ENCODE measurements at places on chromosomes 4 and X.

GRCh38 chr4:182258441-182259000, 15.3 kb downstream of the TENM3 start:
- DNase-seq = no peak

DNA sequence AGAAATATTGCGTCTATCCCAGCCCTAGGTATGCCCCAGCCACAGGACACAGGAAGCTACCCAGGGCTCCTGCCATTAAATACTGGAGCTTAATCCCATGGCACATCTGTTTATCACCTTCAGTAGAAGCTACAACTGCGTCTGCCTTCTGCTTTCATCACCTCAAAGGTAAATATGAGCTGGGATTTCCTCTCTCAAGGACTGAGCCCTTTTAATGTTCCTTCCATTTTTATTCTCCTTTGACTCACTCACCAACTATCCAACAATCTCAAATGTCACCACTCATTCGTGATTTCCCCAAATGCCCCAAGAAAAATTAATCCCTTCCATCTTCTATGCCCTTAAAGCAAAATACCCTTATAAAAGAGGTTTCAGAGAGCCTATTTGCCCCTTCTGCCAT, 1.8 kb upstream of the MID1 start:
- DNase-seq = no peak

DNA sequence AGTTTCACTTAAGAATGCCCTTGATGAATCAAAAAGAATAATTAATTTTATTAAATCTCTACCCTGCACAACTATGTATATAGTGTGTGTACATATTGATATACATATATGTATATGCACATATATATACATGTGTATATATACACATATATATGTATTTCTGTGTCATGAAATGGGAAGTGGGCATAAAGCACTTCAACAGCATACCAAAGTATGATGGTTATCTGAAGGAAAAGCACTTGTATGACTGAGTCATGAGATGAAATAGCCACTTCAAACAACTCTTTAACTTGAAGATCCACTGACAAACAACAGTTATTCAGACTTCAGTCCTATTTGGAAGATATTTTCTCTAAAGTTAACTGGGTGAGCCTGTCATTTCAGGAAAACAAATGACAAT, 16.3 kb downstream of the RNF128 start:
- no peak for DNase-seq

- no peak for DNase-seq
Measured at GRCh38 chr4:182394181-182394580, 151.0 kb downstream of the TENM3 start.

GRCh38 chrX:69374569-69374968, 129.6 kb upstream of the NALF2 start:
- DNase-seq = no peak

- no peak for DNase-seq
Measured at GRCh38 chr4:169565606-169566005, 46.8 kb downstream of the NEK1 start.

GRCh38 chr4:185697488-185697887, 114.5 kb downstream of the SORBS2 start:
- no peak for DNase-seq

DNA sequence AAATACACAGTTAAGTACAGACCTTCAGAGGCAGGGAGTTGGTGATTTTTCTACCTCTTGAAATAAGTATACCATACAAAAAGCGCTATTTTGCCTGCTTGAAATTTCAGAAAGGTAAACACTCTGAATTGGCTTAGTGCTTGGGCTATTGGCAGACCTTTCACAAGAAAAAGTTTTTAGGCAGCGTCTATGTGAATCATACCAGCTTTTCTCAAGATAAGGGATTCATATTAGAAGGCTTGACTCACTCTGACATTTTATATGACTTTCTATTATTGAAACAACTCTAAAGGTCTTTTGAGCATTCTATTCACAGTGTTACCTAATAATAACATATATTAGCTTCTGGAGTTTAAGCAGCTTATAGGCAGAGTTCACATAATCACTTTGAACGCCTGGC, 286.4 kb upstream of the FAT1 start:
- no peak for DNase-seq

DNA sequence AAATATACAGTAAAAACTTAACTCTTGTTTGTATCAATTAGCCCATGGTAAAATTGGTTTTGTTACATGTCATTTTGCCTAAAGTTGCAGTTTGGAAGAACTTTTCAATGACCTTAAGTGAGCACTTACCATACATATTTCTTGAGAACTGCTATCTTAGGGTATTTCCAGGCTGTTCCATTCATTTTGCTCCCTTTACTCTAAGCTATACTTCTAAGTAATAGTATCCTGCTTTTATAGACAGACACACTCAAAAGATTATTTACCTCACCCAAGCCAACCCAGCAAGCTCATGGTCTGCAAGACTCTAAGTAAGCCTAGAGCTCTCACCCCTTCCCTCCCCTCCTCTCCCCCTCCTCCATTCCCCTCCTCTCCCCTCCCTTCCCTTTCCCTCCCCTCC, 294.0 kb downstream of the HS3ST1 start:
- no peak for DNase-seq

DNA sequence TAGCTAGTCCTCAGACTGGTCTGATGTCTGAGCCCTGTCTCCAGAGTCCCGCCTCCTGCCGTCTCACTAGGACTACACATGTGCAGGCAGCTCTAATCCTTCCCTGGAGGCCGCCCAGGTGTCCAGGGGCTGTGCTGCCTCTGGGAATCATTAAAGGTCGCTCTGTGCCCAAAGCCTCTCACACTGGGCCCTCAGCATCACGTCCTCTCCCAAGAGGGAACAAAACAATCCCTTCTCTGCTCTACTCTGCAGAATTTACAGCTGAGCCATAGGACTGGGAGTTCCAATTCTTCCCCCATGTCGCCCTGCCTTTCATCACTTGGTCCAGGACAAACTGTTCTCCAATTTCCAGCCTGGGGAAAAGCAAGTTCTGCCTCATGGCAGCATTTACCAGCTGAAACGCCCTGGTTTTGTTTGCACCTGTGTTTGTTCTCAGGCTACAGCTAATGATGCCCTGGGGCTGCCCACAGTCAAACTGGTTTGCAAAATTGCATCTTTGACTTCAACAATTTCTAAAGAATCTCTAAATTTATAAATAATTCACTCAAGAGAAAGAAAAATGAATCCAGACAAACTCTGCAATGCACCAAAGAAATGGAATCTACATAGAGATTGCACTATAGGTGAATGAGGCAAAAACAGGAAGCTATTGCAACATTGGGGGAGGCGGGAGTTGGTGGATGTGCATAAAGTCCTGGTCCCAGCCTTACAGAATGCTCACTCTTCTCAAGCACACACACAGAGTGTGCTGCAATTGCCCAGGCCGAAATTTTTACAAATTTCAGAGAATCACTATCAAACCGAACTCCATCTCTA, 7.2 kb upstream of the MRFAP1 start:
- no peak for DNase-seq

DNA sequence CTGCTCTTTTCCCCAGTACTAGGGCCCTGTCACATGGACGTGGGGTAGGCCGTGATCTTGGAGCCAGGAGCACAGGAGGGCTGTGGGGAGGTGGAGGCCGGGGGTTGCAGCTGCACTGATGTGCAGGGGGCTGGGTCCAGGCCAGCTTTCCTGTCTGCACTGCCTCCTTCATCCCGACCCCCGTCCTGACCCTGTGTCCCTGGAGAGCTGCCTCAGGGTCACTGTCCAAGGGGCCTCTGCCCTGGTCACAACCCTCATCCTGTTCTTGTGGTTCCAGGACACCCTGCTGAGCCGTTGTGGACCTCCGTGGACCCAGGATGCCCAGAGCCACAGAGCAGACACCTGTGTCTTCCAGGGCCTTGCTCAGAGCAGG, 91.7 kb upstream of the ADRA2C start:
- DNase-seq = no peak

DNA sequence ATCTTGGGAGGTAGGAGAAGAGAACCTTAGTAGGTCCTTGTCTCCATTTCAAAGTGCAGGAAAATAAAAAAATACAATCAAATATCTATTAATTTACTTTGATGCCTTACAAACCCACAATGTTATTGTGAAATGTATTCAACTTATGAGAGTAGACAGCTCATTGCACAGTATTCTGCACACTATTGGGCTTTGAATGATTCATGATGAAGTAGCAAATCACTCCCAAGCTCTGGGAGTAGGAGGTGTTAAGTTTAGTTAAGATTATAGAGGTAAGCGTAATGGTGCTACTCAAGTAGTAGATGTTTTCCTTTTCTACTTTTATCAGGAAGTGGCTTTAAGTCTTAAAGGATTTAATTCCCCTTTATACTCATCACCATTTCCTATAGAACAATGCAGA, 32.8 kb upstream of the TMPRSS11A start:
- no peak for DNase-seq

GRCh38 chr4:14566518-14566917, 435.8 kb upstream of the CPEB2 start:
- DNase-seq = peak; percentile 68

DNA sequence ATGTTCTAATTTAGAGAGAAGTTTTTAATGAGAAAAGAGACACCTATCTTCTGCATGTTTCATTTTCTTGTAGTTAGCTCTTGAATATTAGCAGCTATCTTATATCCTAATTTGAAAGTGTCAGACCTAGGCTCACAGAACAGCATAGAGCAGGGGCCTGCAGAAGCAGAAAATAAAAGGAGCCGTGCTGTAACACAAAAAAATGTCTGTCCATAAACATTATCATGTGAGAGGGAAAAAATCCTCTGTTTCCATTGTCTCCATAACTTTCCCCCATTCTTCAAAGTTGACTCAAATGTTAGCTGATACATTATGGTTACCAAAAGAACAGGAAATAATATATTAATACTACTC, 329.2 kb upstream of the EPHA5 start:
- DNase-seq = no peak

DNA sequence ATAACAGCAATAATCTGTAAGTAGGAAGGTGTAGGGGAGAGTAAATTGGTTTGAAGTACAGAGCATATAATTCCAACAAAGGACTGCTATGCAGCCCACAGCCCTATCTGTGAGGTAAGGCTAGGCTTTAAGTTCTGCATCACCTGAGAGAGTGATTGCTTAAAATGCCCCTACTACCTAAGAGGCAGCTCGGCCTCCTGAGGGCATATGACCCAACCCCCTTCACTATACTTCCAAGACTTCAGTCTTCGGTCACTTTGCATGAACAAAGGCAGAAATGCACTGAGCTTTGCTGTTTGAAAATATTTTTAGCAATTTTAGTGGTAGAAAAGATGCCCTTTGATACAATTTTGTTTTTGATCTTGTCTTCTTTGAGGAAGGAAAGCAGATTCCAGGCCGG, 4.9 kb upstream of the DDX3X start:
- DNase-seq = no peak

- DNase-seq = no peak
Measured at GRCh38 chr4:174549721-174550120, 27.4 kb upstream of the HPGD start.

- DNase-seq = no peak
Measured at GRCh38 chr4:71570492-71570891, 213.4 kb downstream of the GC start.

GRCh38 chrX:105018865-105019264, 201.6 kb downstream of the TEX13A start:
- no peak for DNase-seq

GRCh38 chr4:38939165-38939564, 71.6 kb downstream of the FAM114A1 start:
- no peak for DNase-seq

DNA sequence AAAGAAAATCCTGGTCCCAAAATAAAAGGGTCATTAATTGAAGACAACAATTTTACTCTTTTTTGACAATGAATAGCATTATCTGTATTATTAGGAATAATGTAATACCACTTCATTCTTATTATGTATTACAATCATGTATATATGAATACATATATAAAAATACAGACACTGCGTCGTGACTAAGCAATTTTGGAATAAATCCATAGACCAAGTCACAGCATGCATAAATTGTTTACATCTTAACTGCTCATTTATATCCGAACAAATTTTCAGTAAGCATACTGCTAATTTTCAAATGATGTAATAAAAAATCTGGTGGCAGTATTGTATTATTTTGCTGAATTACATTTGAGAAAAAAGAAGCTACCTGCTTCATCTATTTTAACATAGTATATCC, 321.6 kb upstream of the PITX2 start:
- no peak for DNase-seq

DNA sequence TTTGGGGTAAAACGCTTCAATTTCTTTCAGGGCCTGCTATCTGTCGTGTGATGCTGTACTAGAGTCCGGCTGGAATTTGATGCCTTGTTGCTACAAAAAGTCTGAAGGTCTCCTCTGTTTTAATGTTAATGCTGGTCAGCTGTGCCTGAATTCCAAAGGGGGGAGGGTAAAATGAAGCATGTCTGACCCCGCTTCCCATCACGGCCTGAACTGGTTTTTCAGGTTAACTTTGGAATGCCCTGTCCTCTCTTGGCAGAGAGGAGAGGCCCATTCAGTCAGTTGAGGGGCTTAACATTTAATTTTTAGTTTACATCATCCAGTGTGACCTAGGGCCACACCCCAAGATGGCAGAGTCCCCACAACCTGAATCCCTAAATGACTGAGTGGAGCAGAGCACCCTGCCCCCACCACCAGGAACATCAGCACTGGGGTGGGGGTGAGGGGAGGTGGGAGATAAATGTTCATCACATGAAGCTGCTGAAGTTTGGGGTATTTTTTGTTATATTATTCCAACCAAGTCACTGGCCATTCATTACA, 47.9 kb upstream of the GPR78 start:
- no peak for DNase-seq

DNA sequence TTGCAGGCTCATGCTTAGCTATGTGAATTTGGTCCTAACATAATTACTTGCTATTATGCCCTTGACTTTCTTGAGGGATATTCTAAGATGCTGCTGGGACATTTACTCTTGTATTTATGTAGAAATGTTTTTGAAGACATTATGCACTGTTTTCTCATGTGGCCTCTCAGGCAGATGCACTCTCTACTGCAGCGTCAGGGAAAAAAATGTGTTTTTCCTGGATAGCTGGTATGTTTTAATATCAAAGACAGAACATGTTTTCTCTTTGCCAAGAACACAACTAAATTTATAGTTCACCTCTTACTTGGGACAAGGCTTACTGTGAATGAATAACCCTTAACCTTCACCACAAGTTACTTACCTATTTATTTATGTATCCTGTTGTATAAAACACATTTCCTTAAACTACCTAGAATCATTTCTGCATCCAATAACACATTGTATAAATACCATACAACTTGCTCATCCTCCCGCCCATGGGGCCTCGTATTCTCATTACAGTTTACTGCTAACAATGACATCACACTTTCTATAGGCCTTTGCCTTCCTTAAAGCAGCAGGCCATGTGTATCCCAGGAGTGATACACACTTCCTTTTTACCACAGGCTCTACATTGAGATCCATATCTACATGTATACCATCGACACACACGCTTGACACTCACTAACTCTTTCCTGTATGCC, 178.7 kb downstream of the SLIT2 start:
- no peak for DNase-seq

- DNase-seq = no peak
Measured at GRCh38 chr4:78923464-78924312, 15.6 kb downstream of the PAQR3 start.

GRCh38 chr4:24729119-24729730, 66.1 kb upstream of the SOD3 start:
- no peak for DNase-seq

- no peak for DNase-seq
Measured at GRCh38 chr4:61003301-61003700, 196.8 kb upstream of the ADGRL3 start.

GRCh38 chr4:184438375-184438774, 36.0 kb downstream of the IRF2 start:
- no peak for DNase-seq

Measured in T1000 (cell line).